ENCODE measurements at places on chromosomes 3 and 15.

DNA sequence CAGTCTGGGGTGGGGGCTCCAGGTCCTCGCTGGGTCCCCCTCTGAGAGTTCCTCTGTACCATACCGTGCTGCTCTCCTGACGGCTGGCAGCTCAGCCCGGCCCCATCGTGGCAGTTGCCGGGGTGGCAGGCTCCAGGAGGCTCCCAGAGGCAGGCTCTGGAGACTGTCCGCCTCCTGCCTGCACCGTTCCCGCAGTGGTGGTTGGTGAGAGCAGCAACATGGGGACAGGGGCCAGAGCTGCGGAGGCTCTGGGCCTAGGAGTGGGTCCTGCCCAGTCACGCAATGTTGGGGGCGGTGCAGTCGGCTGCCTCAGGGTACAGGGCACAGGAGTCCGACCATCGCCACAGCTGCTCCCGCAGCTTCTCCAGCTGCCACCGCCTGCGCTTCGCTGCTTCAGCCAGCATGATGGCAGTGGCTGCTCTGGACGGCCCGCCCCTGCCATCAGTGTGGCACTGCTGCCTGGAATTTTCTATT, 492.7 kb downstream of the AGBL1 start:
- no peak for DNase-seq

DNA sequence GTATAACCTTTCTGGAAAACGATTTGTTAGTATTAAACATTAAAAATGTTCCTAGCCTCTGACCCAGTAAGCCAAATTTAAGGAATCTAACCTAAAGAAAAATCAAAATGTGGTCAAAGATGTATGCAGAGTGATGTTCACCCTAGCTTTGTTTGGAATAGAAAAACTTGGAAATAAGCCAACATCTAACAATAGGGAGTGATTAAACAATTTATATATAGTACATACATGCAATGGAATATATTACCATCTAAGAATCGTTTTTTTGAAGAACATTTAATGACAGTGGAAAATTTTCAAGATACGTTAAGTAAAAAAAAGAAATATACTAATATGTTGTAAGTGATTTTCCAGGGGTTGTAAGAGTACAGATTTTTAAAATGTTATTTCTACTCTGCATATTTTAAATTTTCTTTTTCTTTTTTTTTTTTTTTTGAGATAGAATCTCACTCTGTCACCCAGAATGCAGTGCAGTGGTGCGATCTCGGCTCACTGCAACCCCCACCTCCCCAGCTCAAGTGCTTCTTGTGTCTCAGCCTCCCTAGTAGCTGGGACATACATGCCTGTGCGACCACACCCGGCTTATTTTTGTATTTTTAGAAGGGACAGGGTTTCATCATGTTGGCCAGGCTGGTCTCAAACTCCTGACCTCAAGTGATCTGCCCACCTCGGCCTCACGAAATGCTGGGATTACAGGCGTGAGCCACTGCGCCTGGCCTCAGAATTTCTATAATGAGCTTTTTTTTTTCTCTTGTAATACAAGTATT, 54.9 kb downstream of the ANP32A start:
- no peak for DNase-seq

DNA sequence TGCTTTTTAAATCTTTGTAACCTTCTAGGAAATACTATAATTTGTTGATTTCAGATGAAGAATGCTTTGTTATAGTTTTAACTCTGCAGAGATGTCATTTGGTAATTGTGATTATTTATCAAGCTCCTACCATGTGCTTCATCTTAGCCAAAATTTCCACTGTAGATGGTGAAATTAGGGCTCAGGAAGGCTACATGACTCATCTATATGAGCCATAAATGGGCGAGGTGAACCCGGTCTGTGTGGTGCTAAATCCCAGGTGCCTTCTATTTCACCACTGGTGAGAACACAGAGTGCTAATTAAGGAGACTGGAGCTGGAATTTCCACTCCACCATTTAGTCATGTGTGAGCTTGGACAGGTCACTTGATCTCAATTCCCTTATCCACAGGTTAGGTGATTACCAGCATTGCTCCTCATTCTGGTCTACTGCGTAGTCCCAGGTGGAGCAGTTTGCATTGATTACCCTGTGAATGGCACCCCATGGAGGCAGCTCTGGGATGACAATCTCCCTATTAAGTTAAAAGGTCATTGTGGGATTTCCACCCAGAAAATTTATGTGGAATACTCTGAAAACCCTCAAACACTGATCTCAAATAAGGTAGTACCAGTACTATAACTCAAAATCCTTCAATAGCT, 2.8 kb upstream of the CCR3 start:
- DNase-seq, result no peak

DNA sequence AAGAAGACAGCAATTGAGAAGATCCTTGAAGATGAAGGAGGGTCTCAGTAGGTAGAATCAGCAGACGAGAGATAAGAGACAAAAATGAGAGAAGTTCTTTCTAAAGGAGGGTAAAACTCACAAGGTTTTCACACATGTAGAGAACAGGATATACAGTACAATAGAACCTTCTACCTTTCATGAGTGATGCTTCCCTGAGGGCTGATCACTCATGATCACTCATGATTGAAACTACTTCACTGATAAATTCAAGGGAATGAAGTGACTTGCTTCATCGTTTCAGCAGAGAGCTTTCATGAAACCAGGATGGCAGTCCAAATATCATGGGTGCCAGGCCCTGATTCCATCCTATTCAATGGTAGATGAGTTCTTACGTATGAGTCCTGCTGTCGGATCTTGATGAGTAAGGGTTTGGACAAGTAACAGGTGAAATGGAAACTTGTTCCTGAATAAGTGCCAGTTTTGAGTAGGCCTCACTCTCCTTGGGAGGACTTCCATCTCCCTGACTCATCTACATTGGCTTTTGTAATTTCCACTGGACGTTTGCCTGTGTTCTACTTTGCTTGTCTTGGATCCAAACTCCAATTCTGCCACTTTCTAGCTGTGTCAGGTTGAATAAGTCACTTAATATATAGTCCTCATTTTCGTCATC, 9.6 kb upstream of the CLDN16 start:
- peak; percentile 89 for DNase-seq

DNA sequence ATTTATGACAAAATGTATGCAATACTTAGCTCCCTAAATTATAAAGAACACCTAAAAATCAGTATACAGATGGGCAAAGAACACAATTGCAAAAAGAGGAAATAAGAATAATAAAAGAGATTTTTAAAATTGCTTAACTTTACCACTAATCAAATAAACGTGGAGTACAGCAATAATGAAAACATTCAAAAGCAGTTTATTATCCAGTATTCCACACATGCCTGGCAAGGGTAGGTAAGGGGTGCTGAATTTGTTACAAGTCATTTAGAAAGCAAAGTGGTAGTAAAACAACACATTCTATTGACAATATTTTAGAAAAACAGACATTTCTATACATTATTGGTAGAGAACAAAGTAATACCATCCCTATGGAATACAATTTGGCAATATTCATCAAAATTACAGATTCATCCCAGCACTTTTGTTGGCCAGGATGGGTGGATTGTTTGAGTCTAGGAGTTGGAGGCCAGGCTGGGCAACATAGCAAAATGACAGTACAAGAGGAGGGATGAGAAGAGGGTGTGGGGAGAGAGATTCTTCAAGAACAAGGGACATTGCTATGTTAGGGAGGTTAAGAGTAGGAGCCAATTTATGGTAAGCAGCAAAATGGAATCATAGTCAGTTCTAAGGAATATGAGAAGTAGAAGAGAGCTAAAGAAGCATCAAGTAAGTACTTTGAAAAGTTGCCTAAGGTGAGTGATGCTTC, 3.7 kb upstream of the ACKR4 start:
- peak; percentile 56 for DNase-seq

GRCh38 chr15:63473007-63473748, 31.2 kb upstream of the USP3 start:
- DNase-seq, result no peak

DNA sequence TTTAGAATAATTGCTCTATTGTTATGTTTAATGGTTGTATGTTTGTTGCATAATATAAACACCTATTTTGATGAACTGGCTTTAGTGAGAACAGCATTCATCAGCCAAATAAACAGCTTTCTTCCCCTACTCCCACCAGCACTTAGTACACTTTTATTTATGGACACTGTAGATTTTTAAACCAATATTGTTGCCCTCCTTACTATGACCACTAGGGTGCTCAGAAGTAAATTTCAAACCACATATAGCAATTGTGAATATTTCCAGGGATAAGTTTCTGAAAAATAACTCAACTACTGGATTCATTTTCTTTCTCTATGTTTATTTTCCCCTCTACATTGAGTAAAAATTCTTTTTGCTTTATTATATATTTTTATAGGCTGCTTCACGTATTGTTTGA, 84.7 kb upstream of the PTX3 start:
- no peak for DNase-seq

GRCh38 chr15:32873284-32874114, 155.7 kb downstream of the GREM1 start:
- peak; percentile 59 for DNase-seq

GRCh38 chr15:36601497-36601932, 22.1 kb downstream of the CDIN1 start:
- DNase-seq, result peak; percentile 98

DNA sequence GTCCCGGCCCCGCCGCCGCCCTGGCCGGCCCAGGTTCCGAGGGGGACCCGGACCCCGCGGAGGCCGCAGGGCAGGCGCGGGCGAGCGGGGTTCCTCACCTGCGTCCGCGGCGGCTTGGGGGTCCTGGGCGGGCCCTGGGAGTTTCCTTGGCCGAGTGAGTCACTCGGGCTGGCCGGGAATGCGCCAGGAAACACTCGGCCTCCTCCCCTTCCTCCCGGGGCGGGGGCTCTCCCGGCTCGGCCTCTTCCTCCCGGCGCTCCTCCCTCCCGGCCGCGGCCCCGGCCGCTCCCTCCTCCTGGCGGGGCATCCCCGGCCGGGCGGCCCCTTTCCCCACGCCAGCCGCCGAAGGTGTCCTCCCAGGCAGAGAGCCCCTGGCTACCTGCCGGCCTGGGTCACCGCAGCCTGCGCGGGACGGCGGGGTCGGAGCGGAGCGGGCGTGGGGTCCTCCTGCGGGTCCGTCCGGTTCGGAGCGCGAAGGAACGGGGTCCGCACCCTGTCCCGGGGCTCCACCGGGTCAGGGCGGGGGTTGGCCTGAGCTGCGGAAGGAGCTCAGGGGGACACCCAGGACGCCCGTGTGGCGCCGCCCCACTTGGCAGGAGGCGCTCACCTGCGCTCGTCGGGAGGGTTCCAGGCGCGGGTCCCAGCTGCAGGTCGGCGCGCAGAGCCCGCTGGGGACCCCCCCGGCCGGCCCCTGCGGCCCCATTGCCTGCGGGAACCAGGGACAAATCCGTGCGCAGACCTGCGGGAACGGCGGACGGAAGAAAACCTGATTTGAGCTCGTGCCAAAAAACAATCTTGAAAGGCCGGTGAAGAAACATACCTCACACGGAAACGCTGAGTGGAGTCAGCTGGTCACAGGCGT, at the start of gene CYFIP1:
Gene CYFIP1, minus strand, starts transcription at position 180 of the 862 bp plus-strand sequence. CDS start 33,083 bp downstream, outside the sequence.
- peak; percentile 92 for DNase-seq

DNA sequence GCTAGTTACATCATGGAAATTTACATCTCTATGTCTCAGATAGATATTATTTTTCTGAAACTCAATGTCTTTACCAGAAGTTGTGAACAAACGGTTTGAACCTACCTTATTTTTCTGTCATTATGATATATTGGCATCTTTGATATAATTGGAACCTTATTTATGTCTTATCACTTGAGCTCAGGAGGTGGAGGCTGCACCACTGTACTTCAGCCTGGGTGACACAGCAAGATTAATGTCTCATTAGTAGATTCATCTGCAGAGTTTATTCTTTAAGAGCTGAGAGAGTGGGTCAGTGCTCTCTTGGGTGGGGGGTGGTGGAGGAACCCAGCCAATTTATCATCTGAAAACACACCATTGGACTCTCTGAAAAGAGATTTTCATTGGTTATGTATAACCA, 21.4 kb downstream of the SCG3 start:
- no peak for DNase-seq

GRCh38 chr3:57011022-57011421, 49.4 kb upstream of the SPATA12 start:
- DNase-seq, result no peak

DNA sequence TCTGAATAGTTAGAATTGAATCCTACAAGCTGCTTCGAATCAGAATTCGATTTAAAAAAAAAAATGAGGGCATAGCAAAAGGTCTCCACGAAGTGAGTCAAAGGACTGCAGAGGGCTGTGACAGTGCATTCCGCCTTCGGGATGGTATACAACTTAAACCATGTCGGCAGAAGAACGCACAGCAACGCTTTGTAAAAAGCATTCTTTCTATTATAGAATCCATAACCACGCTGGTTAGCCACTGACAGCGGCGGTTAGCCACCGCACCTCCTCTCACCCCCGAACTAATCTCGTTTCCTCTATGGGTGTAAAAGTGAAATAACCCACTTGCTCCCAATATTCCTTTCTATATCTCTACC, 664 bp upstream of the PIK3CA start:
- DNase-seq, result no peak

GRCh38 chr3:153901152-153901551, 220.0 kb upstream of the ARHGEF26 start:
- DNase-seq, result peak; percentile 46

- DNase-seq, result no peak
Measured at GRCh38 chr3:53919741-53920140, 28.1 kb upstream of the SELENOK start.

DNA sequence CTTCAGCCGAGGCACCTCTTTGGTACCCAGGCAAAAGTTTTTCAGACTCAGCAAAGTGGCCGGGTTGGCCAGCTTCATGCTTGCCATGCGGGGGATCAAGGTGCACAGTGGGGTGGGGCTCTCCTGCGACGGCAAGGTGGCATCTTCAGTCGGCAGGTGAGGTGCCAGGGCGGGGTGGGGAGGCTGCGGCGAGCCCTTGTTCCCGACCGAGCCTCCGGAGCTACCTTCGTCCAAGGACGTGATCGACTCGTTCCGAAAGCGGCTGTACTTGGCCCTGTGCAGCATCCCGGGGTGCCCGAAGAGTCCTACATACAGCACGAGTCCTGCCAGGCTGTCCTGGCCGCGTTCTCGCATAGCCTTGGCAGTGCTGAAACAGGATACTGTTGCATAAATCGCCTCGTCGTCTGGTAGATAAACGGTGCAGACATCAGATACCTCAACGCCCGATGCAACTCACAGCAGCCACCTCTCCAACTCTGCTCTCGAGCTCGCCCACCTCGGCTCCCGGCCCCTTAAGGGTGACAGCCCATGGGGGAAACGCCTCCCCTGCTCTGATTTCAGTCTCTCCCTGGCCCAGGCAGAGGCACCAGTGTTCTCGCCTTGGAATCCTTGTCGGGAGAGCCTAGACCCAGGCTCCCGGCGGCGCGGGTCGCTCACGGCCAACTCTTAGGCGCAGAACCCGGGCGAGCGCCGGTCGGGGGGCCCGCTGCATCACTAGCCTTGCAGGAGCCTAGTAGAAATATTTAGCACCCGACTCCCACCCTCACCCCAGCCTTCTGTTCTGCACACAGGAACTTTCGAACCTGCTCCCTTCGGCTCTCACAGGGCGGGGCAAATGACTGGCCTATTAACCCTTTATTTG, 826 bp downstream of the SHC4 start:
- peak; percentile 83 for DNase-seq

GRCh38 chr15:77944002-77944867, 133.3 kb downstream of the TBC1D2B start:
- peak; percentile 93 for DNase-seq

- peak; percentile 6 for DNase-seq
Measured at GRCh38 chr15:99207672-99208071, 41.7 kb downstream of the TTC23 start.
